ENCODE measurements at places on chromosomes 11 and 22. TPM values are rescaled to one million over a fixed set of nuclear protein-coding genes. Genes with fewer than 3 reads are reported as not detected.

The LYVE1 gene
- 2.5 TPM for total RNA-seq

The NXPE2 gene
- total RNA-seq, result 0.68 TPM

The TCF20 gene
- total RNA-seq, result 43.9 TPM

The APOBEC3B gene
- total RNA-seq, result 1.5 TPM

The DEUP1 gene
- total RNA-seq, result 3.2 TPM

The C11orf91 gene
- not detected for total RNA-seq

The NLRP10 gene
- not detected for total RNA-seq

The RFPL1 gene
- 1.7 TPM for total RNA-seq

The PRR14L gene
- total RNA-seq, result 17.7 TPM

The CARD18 gene
- total RNA-seq, result not detected

The C22orf15 gene
- total RNA-seq, result not detected

The TSGA10IP gene
- not detected for total RNA-seq

The OR52N4 gene
- not detected for total RNA-seq

The APOA1 gene
- not detected for total RNA-seq
